ENCODE measurements at places on chromosomes 13 and 19.
A peak's percentile ranks its signal among the peaks of the same experiment; 100 is the strongest.

DNA sequence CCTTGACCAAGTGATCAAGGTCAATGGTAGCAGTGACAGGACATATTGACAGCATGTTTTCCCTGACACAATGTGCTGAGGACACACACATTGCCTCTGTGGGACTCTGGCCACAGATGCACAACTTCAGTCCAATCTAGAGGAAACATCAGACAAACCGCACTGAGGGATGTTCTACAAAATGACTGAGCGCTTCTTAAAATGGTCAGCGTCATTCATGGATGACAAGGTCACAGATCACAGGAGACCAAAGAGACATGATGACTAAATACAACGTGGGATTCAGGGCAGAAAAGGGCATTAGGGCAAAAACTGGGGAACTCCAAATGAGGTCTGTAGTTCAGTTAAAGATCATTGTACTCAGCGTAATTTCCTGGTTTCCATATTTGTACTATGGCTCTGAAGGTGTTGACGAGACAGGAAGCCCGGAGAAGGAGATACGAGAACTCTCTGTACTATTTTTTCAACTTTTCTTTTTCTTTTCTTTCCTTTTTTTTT, 20.6 kb downstream of the PBX4 start:
- DNase-seq = peak; percentile 82

GRCh38 chr13:103573446-103573845, 507.2 kb upstream of the SLC10A2 start:
- no peak for DNase-seq

- peak; percentile 73 for DNase-seq
Observed at GRCh38 chr13:20566468-20566897, 474 bp upstream of the IFT88 start.

- DNase-seq = no peak
Observed at GRCh38 chr13:37118016-37118415, 12.6 kb upstream of the CSNK1A1L start.

DNA sequence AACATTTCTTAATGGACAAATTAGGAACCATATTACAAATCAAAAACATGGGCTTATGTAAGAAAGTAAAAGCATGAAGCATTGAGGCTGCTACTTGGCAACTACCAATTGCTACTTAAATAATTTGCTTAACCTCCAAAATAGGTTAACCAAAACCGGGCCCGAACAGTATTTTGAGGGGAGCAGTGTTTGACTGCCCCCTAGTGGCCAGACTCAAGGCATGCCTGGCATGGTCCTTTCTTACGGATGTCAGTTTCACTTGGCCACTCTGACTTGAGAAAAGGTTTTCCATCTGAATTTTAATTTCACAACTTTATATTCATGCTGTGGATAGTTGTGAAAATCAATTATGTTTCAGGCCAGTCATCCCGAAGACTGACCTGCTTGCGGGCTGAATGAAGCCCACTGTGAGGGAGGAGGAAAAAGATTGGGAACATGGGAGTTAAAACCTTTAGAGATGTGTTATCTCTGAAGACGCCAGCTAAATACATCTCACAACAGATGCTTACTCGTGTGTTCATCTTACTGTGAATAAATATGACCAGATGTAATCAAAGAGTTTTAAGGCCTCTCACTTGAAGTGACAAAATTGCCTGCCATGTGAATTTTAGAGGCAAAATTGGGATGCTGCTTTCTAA, 2.9 kb downstream of the RXFP2 start:
- peak; percentile 77 for DNase-seq

DNA sequence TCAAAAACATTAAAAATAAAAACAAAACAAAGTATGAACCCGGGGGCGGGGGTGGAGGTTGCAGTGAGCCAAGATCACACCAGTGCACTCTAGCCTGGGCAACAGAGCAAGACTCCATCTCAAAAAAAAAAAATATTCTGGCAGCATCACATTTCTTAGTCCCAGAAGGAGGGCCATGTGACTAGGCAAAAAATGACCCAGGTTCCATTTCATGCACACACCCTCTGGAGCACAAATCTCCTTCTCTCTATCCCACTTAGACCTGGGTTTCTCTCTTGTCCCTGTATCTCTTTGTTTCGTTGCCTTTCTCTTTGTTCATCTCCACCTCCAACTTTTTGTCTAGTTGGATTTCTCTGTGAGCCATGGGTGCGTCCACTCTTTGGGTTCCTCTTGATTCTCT, 6.2 kb upstream of the CYP2A7 start:
- DNase-seq = no peak

GRCh38 chr19:13841962-13842290, 35.0 kb upstream of the NANOS3 start:
- DNase-seq = peak; percentile 83

- no peak for DNase-seq
Observed at GRCh38 chr19:46898731-46899130, 37.9 kb downstream of the ARHGAP35 start.

- DNase-seq = no peak
Observed at GRCh38 chr19:41802770-41803169, 6.4 kb downstream of the CEACAM3 start.

All from OCI-M1 (cell line).